ENCODE measurements at places on chromosomes 1 and 21.

DNA sequence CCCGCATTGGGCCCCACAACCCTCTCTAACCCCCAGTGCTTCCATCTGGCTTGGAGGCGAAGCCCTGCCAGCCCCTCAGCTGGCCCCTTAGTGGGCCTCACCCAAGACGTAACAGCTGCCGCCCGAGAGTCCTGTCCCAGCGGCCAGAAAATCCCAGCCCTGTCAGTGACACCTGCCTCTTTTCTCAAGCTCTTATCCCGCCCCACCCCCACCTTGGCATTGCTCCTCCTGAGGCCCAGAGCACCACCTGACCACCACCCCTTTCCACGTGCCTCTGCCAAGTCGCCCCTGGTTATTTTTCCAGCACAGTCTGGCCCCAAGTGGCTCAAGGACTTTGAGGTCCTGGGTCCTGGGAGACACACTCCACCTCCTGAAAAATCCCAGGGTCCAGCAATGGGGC, 5.9 kb upstream of the CTRC start:
- DNase-seq: peak; percentile 36

- no peak for DNase-seq
Observed at GRCh38 chr21:45540601-45540970, 1.7 kb downstream of the SLC19A1 start.

- no peak for DNase-seq
Observed at GRCh38 chr1:1060281-1061000, 13.7 kb downstream of the RNF223 start.

- DNase-seq: no peak
Observed at GRCh38 chr1:74830766-74831165, 97.8 kb downstream of the TYW3 start.

DNA sequence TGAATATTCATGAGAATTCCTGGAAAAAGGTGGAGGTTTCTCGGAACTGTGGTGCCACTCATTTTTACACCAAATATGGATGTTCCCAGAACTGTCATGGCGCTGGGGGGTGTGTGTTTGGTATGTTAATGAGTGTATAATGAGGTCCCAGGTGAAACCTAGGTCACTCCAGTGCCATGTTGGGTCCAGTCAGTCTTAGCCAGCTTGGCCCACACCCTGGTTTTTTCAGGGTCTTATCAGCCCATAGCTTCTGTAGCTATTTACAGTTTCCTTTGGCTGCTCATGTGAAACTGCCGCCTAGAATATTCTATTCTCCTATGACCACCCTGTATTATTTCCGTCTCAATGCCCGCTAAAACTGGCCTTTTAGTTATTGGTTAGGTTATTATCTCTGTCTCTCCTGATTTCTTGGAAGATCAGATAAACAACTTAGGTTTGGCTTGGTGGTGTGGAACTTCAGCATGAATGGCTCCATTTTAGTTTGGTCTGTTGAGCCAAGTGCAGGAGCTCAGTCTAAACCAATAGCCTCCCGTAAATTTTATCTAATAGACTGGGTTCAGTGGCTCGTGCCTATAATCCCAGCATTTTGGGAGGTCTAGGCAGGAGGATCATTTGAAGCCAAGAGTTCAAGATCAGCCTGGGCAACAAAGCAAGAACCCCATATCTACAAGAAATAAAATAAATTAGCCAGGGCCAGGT, 42.1 kb upstream of the EDARADD start:
- DNase-seq: no peak

GRCh38 chr1:115862403-115862802, 21.5 kb upstream of the NHLH2 start:
- DNase-seq: no peak

GRCh38 chr1:202155478-202156021, 4.9 kb downstream of the PTPN7 start:
- no peak for DNase-seq
